ELR (cell line): ENCODE measurements at places on chromosomes 13 and 19.

- DNase-seq: peak; percentile 84
These were observed 37.3 kb downstream of the DNAJC3 start for GRCh38 chr13:95714142-95714832.

- DNase-seq: no peak
These were observed 4.3 kb downstream of the GDF15 start for GRCh38 chr19:18390065-18390907.

DNA sequence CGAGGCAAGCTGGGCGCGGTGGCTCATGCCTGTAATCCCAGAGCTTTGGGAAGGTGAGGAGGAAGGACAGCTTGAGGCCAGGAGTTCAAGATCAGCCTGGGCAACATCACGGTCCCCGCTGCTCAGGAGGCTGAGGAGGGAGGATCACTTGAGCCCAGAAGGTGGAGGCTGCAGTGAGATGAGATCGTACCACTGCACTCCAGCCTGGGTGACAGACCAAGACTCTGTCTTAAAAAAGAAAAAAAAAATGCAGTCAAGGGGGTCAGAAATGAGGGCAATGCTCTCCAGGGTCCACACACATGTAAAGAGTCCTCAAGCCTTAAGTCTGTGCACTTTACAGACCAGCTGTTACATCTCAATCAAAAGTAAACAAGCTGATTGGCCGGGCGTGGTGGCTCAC lies 8.5 kb downstream of the R3HDM4 start:
- DNase-seq: no peak

DNA sequence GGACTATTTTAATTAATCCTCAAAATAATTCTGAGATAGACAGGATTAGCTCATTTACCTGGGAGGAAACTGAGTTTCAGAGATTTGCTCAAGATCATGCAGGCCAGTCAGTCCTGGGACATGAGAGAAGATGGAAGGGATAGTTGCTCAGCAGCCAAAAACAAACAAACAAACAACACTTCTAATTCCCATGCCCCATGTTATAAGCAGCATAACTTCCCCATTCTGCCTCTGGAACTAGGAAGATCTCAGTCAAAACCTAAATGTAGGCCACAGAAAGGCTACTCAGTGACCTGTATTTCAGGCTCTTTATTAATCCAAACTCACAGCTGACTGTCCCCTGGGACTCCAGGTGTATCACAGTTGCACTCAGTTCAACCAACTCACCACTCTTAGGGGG lies 489.2 kb upstream of the NBEA start:
- DNase-seq: no peak

GRCh38 chr13:26457212-26457611 lies 100.3 kb upstream of the WASF3 start:
- DNase-seq: peak; percentile 68
